Activated CD4-positive, alpha-beta T cell treated with anti-CD3 and anti-CD28 coated beads for 4 hours (primary cell): ENCODE measurements at places on chromosomes 6 and 20.

- DNase-seq, result no peak
Observed at GRCh38 chr20:15654208-15654649, 919.0 kb downstream of the KIF16B start.

- no peak for DNase-seq
Observed at GRCh38 chr6:104799134-104799657, 60.5 kb downstream of the HACE1 start.

GRCh38 chr6:125811259-125811658 is 20.5 kb downstream of the NCOA7 start:
- no peak for DNase-seq

GRCh38 chr6:170134031-170134470 is 156.8 kb downstream of the DLL1 start:
- DNase-seq, result no peak

GRCh38 chr20:58614366-58614765 is 36.7 kb upstream of the STX16 start:
- no peak for DNase-seq

- DNase-seq, result no peak
Observed at GRCh38 chr6:132830334-132830751, 16.0 kb downstream of the RPS12 start.

- DNase-seq, result no peak
Observed at GRCh38 chr6:7621761-7622160, 31.8 kb downstream of the SNRNP48 start.

- DNase-seq, result no peak
Observed at GRCh38 chr6:34138914-34139510, 6.9 kb downstream of the GRM4 start.

DNA sequence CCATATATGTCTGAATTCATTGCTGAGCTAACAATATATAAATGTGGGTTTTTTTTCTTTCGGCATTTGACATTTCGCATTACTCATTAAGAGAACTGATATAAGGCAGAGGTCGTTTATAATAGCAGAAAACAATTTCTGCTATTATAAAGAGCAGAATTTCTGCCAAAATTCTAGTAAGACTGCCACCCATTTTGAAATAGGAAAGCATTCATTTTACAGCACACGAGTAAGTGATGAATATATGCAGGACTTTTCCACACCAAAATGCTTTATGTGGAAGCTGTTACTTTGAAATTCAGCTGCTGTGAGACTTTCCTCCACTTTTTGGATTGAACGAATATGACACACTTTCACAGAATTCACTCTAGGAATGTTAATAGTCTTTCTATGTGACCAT is 610.9 kb upstream of the MAN1A1 start:
- DNase-seq, result no peak

- DNase-seq, result no peak
Observed at GRCh38 chr6:35495258-35496035, 1.4 kb downstream of the TEAD3 start.

- DNase-seq, result no peak
Observed at GRCh38 chr6:12260458-12261093, 29.6 kb upstream of the EDN1 start.

DNA sequence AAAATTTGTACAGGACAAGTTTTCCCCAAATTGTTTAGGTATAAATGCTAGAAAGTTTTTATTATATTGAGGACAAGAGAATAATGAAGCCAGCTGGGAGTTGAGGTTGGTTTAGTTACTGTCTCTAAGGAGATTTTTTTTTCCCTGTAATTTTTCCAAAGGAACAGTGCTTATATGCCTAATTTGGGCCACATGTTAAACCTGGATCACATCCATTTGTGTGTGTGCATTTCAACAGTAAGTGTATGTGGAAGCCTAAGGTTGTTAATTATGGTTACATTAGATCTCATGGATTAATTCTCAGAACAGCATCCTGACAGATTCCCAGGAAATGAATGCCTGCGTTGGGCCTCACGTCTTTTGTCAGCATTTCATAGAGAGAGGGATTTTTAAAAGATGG is 4.5 kb downstream of the IGF2R start:
- DNase-seq, result no peak

DNA sequence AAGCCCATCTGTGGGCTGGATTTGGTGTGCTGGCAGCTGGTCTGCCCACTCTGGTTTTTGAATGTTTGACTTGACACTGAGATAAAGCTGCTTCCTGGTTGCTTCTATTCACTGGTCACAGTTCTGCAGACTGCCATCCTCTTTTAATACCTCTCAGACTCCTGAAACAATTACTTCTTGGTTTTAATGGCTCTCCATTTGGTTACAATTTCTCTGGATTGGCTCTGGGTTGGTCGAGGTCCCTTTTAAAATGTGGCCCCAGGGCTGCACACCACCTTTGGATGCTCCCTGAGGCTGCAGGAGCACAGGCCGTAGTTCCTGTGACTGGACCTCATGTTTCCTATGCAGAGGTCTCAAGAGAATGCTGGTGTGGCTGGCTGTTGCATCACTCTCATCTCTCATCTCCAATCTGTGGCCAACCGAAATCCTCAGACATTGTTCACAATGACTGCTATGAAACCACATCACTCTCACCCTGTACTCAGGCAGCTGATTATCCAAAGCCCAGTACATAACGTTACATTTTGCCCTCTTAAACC is 98.5 kb downstream of the INSM1 start:
- no peak for DNase-seq

- no peak for DNase-seq
Observed at GRCh38 chr6:147000545-147001488, 203.4 kb upstream of the STXBP5 start.

- no peak for DNase-seq
Observed at GRCh38 chr20:49887251-49888211, 27.8 kb downstream of the SPATA2 start.

DNA sequence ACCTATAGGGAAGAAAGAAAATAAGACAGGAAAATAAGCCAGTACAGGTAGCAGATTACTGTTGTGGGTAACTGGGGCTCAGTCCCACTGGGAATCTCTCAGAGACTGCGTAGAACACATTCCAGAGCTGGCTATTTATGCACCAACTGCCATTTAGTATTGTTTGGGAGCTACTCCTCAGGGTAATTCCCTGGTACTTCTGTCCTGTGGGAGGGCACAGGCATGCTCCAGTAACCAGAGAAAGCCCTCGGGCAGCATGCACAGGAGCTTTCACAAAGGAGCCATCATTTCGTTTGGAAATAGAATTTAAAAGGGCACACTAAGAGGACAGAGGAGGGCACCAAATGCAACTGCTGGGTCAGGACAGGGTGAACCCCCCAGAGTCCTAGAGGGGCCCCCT is 148.0 kb upstream of the LRFN2 start:
- no peak for DNase-seq

GRCh38 chr6:48568856-48569255 is 457.9 kb upstream of the PTCHD4 start:
- no peak for DNase-seq

DNA sequence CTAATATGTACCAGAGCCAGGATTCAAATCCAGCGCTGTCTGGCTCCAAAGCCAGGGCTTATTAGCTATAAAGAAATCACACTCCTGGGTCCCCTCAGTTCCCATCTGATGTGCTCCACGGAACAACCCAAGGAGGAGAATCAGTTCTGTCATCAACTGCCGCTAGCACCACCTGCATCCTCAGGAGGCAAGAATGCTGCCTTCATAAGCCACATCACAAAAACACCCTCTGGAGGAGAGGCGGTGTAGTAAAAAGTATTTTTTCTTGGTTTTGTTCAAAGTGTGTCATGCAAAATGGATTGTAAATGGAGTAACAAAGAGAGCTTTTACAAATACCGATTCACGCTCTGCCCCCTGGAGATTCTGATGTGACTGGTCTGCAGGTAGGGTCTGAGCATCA is 57.1 kb downstream of the TNFRSF21 start:
- no peak for DNase-seq

DNA sequence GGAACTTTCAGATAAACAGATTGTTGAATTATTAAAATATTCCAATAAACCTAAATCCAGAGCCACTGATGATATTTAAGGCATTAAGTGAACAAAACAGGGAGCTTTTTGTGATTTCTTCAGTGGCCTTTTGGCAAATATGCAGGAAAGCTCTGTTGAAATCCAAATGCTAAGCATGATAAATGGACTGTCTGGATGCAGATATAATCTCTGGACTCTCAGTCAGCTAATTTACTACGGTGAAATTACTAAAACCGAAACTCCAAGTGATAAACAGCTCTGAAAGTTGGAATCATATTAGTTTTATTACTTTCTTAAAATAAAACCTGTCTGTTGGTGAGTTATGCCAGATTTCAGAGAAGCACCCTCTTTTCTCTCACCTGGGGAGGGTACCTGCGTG is 120.3 kb downstream of the IMPG1 start:
- no peak for DNase-seq

DNA sequence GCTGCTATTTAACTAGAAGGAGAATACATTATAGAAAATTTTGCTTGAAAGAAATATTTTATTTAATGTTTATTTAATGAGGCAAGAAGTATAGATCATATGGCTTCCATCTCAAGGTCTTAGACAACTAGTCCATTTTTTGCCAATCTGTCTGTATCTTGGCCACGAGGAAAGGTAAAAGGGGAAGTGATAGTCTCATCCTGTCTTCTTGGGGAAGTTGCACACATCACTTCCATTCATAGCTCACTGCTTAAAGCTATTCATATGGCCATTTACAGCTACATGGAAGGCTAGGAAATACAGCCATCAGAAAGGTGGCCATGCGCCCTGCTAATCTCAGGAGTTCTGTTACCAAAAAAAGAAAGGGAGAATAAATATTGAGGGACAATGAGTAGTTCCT is 50.8 kb downstream of the METTL24 start:
- DNase-seq, result no peak

DNA sequence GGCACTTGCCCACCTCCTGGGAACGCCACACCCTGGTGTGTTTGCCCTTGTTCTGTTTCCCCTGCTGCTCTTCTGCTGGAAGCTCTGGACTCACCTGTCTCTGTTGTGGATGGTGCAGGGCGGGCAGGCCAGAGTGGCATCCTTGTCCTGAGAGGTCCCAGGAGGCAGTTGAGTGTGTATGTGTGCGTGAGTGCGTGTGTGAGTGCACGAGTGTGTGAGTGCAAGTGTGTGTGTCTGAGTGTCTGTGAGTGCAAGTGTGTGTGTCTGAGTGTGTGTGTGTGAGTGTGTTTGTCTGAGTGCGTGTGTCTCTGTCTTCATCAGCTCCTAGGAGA is 12.2 kb downstream of the IGF2R start:
- DNase-seq, result no peak

DNA sequence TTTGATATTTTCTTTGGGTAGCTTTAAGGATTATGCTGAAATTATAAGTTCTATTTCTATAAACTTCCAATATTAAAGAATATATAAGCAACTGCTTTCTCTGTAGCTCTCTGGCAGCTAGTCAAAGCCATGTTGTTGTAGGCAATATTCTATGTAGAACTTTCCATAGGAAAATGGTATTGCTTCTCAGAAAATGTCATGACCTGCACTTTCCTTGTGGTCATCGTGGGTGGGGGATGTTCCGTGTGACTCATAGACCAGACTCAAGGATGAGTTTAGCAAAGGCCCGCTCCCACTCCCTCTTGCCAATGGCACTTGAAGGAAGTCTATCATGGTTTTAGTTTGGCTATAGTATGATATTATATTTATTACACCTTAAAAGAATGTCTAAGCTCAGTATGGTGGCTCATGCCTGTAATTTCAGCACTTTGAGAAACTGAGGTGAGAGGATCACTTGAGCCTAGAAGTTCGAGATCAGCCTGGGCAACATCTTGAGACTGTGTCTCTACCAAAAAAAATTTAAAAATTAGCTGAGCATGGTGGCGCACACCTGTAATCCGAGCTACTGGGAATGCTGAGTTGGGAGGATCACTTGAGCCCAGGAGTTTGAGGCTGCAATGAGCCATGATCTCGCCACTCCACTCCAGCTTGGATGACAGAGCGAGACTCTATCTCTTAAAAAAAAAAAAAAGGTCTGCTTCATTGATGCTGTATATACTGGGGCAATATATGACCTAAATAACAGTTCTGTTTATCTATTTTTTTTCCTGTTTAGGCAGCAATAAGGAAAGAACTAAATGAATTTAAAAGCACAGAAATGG is 36.6 kb upstream of the LTV1 start:
- DNase-seq, result peak; percentile 76

DNA sequence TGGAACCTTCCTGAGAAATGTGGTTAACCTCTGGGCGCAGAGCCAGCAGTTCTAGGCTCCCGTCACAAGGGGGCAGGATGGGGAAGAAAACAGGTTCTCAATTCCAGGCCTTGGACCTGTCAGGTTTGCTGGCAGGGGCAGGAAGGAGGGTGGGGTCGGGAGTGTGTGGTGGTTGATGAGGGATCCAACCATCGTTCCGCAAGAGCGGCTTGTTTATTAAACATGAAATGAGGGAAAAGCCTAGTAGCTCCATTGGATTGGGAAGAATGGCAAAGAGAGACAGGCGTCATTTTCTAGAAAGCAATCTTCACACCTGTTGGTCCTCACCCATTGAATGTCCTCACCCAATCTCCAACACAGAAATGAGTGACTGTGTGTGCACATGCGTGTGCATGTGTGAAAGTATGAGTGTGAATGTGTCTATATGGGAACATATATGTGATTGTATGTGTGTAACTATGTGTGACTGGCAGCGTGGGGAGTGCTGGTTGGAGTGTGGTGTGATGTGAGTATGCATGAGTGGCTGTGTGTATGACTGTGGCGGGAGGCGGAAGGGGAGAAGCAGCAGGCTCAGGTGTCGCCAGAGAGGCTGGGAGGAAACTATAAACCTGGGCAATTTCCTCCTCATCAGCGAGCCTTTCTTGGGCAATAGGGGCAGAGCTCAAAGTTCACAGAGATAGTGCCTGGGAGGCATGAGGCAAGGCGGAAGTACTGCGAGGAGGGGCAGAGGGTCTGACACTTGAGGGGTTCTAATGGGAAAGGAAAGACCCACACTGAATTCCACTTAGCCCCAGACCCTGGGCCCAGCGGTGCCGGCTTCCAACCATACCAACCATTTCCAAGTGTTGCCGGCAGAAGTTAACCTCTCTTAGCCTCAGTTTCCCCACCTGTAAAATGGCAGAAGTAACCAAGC is 29.6 kb downstream of the SRSF3 start:
- peak; percentile 86 for DNase-seq

DNA sequence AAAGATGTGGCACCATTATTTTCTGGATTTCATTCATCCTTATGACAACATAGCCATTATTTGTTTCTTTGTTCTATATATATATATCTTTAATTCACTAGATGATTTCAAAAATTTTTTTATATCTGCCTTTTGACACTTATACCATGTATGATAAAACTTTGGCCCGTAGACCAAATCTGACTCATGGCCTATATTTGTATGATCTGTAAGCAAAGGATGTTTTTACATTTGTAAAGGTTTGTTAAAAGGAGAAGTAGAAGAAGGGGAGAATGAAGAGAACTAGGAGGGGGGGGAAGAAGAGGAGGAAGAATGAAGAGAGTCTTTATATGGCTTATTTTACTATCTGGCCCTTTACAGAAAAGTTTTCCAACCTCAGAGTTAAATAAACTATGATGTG is 279.7 kb downstream of the LAMA2 start:
- DNase-seq, result no peak

DNA sequence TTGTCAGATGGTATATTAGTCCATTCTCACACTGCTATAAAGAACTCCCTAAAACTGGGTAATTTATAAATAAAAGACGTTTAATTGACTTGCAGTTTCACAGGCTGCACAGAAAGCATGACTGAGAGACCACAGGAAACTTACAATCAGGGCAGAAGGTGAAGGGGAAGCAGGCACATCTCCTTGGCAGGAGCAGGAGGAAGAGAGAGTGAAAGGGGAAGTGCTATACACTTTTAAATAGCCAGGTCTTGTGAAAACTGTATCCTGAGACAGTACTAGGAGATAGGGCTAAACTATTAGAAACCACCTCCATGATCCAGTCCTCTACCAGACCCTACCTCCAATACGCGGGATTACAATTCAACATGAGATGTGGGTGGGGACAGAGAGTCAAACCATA is 193.9 kb upstream of the KCNG1 start:
- DNase-seq, result no peak

GRCh38 chr6:118815495-118815894 is 78.5 kb upstream of the ASF1A start:
- no peak for DNase-seq
